ENCODE measurements at places on chromosomes 12 and 14. TPM values are rescaled to one million over a fixed set of nuclear protein-coding genes. Genes with fewer than 3 reads are reported as not detected.

RNASE1 gene
- polyA plus RNA-seq = 148 TPM

TSPAN19 gene
- polyA plus RNA-seq = 0.78 TPM

IQSEC3 gene
- polyA plus RNA-seq = 4.5 TPM

NFE2 gene
- polyA plus RNA-seq = 3.8 TPM

TAS2R14 gene
- 2.9 TPM for polyA plus RNA-seq

PRKD1 gene
- 30.4 TPM for polyA plus RNA-seq

COPZ1 gene
- 260 TPM for polyA plus RNA-seq

NTS gene
- polyA plus RNA-seq = 6.6 TPM

IFI27 gene
- polyA plus RNA-seq = 6.4 TPM

OR4E2 gene
- not detected for polyA plus RNA-seq

CLEC4E gene
- polyA plus RNA-seq = 2.1 TPM

LRTM2 gene
- polyA plus RNA-seq = 0.42 TPM

TTC9 gene
- polyA plus RNA-seq = 3.7 TPM

GLT8D2 gene
- 15.5 TPM for polyA plus RNA-seq

CABP1 gene
- polyA plus RNA-seq = 5.8 TPM

LTBP2 gene
- 2.0 TPM for polyA plus RNA-seq

TMEM260 gene
- 30.6 TPM for polyA plus RNA-seq

CD27 gene
- polyA plus RNA-seq = 0.85 TPM

PMEL gene
- polyA plus RNA-seq = 3.0 TPM
